ENCODE measurements at places on chromosomes 3 and 15.

DNA sequence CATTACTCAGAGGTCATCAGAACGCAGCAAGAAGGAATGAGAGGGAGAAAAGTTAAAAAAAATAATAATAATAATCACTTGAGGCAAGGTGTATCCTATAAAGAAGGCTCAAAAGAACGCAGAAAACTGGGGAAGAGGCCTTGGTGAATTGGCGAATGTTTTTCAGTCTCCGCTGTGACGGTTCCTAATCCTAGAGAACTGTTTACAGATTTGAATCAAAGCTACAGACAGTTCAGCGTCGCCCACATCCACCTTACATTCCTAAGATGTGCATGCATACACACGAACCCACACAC lies 634 bp downstream of the ZMAT3 start:
- no peak for DNase-seq

DNA sequence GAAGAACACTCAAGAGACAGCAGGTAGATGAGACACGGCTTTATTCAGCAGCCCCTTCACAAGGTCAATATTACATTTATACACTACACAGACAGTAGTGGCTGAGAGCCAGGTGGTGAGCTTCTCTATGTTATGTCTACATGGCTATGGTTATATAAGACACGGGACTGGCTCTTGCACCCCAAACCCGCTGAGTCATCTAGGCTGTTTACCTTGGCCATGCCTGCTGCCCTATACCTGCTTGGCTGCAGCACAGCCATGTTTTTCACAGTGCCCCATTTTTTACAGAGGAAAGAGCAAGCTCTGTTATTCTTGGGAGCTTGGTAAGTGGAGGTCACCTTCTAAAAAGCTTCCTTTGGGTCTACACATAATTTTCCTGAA lies 231.6 kb downstream of the IGSF11 start:
- DNase-seq, result no peak

- no peak for DNase-seq
Measured at GRCh38 chr15:25810631-25811091, 52.5 kb downstream of the ATP10A start.

DNA sequence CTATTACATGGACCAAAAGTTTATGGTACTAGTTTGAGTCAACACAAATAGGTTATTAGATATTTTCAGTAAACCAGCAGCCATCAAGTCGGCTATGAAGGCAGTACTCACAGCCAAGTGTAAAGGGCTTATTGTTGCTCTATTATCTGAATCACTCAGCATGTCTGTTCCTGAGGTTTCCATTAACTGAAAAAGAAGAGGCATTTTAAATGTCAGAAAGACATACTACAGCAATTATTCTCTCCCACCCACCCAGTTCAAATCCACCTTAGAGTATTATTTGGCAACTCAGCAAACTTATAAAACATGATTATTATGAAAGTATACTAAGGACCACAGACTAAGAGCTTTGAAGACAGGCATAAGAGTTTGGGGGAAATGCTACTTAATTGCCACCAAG lies 93.1 kb downstream of the BTD start:
- DNase-seq, result no peak

DNA sequence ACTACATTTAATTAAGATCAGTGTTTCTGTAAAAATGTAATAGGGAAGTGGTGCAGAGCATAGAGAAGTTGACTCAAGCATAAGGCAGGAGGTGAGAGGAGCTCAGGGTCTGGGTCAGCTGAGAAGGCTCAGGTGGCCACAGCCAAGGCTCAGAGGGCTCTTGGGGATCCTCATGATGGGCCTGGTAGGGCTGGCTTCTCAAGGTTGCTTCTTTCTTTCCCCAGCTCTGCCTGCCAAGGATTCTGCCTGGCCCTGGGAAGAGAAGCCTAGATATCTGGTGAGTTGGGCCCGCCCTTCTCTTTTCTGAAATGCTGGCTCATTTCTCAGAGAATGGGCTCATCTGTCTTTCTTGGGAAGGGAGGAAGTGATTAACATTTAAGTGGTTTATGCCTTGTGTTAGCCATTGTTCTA lies 6.5 kb downstream of the ZNF589 start:
- no peak for DNase-seq

DNA sequence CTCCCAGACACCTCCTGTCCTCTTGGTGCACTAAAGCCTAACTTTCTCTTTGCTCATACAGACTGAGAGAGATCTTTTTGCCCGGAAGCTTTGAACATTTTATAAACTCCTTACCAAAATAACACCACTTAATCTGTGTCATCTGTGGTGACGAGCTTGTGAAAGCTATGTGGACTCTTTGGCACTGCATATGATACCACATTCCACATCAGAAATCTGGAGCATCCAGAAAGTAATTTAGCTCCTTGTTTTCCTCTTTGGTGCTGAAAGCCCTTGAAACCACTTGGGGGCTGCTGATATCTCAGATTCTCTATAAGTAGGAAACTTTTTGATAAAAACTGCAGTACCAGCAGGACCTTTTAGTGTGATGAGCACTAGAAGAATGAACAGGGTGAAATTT lies 128.3 kb downstream of the ALCAM start:
- no peak for DNase-seq

GRCh38 chr15:78212546-78213424 lies 21.6 kb downstream of the ACSBG1 start:
- DNase-seq, result no peak

DNA sequence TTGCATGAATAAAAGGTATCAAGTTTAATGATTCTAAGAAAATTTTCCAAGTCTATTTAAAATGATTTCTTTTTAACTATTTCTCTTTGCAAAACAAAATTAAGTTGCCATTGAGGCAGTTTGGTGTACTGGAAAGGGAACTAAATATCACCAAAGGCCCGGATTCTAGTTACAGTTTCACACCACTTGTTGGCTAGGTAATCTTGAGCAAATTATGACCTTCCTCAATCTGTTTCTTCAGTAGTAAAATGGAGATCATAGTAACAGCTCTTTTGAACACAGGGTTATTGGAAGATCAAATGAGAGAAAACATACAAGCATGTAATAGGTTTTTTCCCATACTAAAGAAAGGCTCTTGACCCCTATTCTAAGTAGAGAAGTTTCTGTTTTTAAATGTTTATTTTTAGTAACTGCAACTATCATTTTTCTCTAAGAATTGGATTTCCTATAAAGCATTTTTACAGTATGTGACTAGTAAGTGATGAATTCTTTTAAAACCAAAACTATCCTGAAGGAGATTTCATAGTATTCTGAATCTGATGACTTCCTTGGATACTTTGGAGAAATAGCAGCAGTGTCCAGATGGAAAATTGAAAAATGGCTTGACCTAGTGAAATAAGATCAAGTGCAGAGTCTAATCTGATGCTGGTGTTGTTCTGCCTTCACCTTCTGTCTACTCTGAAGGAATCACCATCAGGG lies 15.7 kb downstream of the SCAANT1 start:
- no peak for DNase-seq

GRCh38 chr3:50585919-50586762 lies 16.8 kb downstream of the HEMK1 start:
- DNase-seq, result no peak

GRCh38 chr15:78229431-78230406 lies 4.6 kb downstream of the ACSBG1 start:
- no peak for DNase-seq

DNA sequence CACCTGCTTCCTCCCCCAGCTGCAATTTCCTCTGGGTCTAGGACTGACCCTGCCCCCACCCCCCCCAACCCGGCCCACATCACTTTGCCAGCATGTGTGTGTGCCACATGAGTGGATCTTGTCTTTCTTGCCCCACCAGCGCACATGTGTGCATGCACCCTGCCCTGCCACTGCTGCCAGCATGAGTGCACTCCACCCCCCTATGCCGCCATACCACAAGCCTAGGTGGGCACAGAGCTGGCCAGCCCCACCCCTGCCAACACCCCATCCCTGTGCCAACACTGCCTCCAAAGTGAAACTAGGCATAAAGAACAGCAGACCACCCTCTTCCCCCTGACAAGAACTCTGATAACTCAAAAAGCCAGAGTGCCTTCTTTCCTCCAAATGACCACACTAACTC lies 296.3 kb upstream of the SGO1 start:
- DNase-seq, result no peak

GRCh38 chr3:173429527-173429926 lies 32.0 kb downstream of the NLGN1 start:
- no peak for DNase-seq

DNA sequence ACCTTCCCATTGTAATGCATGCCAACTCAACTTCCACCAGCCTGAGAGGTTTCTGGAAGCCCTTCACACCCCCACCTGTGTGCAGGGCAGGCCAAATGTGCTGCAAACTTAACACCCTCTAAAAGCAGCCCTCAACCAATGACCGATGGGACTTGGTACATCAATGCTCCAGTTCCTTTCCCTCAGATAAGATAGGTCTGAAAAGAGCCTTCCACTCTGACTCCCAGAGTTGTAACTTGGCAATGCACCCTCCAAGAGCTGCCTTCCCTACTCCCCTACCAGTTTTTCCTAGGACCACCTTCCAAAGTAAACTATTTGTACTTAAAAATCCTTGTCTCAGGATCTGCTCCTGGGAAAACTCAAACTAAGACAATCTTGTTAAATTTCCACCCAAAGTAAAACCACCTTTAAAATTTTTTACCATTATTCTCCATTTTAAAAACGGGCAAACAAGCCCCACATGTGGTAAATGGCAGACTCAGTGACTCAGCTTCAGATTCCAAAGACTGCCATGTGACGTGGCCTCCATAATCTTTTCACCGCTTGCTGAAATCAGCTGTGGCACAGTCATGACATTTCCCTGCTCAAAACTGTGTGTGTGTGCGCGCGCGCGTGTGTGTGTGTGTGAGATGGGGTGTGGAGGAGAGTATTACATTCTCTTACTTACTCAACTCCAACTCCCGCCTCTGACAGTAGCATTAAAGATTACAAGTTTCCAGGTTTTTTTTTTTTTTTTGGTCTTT lies 17.2 kb downstream of the RASGRP1 start:
- DNase-seq, result no peak

DNA sequence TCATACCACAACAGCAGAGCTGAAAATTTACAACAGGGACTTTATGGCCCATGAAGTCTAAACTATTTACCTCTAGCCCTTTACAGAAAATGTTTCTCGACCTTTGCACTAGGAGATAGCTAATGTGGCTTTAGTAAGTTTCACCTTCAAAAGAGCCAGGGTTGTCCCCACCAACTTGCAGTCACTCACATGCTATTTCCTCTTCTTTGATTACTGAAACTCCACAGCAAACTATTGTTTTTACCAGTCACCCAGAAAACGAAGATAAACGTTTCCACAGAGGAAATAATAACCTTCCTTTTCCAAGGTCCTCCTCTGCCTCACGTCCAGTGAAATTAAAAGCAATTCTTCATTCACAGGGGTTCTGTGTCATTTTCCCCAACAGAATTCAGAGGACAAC lies 48.2 kb downstream of the WWTR1 start:
- no peak for DNase-seq

DNA sequence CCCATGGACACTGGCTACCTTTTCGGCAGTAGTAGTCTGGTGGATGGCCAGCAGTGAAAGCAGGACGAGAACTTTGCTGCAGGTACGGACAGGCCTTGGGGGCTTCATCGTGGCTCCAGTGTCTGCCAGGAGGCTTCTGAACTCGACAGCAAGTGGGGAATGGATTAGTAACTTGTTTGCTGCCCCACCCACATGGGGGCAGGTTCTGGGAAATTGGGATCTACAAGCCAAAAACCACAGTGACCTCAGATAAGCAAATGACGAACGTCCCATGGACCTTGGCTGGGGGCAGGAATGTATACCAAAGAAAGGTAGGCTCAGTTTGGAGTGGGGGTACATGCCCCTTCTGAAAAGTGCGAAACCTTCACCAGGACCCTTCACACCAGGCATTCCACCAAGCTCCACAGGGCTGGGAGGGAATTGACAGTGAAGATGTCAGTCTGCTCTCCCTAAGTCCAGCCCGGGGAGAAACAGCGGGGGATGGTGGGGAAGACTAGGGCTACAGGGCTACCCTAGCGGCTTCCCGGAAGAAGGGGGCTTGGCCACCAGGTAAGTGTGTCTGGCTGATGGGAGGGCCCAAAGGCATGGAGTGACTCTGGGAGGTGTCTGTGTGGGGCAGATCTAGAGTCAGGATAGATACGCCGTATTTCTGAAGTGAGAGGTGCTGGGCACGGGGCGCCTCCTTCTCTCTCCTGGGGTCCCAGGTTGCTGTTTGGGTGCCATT lies at the start of gene ITIH4:
ITIH4 (minus strand) TSS at position 138 of the 724 bp plus-strand sequence; CDS start at position 108, 30 bp downstream.
- no peak for DNase-seq

- DNase-seq, result no peak
Measured at GRCh38 chr3:123949641-123950040, 11.4 kb downstream of the CCDC14 start.

- DNase-seq, result no peak
Measured at GRCh38 chr3:178022599-178022998, 513.6 kb upstream of the KCNMB2 start.

DNA sequence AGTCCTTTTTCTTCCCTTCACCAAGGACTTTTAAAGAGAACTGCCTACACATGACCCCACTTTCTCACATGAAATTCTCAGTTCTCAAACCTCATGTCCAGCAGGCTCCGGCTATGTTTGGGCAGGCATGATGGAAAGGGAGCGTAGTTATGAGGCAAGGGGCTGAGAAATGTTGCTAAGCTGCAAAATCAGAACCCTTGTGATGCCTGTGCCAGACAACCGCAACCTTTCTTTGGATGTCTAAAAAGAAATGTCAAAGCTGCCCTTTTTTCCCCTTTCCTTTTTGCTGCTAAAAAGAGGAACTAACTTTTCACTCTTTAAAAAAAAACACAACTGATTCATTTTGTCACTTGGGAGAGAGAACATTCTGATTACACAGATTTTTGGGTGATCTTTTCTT lies 19.2 kb downstream of the GNB4 start:
- no peak for DNase-seq

DNA sequence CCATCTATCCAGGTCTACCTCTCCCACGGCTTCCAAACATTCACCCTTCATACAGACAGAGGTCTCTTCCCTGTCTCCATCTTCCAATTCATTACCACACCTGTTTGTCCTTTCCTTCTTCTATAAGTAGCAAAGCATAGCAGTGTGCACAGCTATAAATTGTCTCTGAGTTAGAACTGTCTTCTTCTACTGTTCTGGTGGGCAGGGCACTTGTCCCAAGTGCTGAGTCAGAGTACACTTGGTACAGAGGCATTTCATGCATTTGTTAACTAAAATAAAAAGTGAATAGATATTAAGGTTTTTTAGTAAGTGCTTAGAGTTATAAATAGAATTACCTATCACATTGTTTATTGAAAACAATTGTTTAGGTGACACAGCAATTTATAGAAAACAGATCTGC lies 150.1 kb upstream of the CCDC54 start:
- no peak for DNase-seq

DNA sequence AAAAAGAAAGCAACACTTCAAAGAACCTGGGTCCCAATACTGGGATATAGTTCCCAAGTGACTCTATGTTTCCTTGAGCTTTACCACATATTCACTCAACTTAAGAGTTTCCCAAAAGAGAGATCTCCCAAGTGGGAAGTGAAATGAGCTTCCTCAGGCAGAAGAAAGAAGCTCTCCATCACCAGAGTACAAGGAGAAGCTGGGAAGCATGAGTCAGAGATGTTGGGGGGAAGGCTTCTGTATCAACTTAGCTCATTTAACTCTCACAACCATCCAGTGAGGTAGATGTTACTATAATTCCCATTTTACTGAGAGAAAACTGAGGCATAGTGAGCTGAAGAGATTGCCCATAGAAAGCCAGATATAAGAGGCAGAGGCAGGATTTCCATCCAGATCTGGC lies 47.0 kb upstream of the TRIM42 start:
- DNase-seq, result no peak

GRCh38 chr15:92869263-92869940 lies 30.7 kb upstream of the CHD2 start:
- DNase-seq, result no peak

- DNase-seq, result no peak
Measured at GRCh38 chr3:163879172-163879571, 1199.1 kb downstream of the SI start.
